ENCODE measurements at places on chromosomes 7 and 10.

DNA sequence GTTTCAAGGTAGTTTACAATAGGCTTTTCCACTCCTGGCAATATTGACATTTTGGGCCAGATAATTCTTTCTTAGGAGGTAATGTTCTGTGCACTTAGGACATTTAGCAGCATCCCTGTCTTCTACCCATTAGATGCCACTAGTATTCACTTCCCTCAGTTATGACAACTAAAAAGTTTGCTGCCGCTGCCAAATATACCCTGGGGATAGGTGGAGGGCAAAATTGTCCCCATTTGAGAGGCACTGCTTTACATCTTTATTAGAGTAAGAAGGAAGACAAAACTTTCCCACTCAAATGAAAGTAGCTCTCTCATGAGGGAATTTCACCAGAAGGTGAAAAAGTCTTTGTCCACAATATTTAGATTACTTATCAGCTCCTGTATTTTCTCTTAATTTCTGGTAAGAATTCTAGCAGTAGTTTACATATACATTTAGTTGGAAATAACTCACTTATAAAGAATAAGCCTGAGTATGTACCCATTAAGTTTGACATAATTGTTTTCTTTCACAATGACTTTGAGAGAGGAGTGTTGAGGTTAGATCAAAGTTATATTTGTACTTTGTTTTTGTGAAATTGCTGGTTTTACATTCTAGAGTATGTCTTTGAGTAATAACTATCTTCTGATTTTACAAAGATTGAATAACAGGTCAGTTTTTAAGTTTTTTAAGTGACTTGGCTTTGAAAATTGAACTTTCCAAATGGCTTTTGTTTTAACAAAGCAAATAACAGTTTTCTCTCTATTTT, 46.0 kb downstream of the HELLS start:
- no peak for ATAC-seq

DNA sequence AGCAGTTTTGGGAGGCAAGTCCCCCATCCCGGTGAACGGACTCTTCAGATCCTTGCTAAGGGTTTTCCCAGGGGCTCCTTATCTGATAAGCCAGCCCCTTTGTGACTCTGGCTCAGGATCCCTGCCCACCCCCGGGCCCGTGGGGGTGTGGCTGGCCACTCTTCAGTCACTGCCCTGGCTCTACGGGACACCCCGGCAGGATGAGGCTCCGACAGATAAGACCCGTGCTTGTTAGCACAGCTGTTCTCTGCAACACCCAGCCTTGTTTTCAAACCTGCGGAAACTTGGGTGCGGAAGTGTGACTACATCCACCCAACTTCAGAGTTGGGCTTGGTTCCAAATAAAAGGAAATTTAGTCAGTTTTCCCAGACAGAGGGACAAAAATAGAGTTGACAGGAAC, 66.7 kb upstream of the PODXL start:
- ATAC-seq: no peak

DNA sequence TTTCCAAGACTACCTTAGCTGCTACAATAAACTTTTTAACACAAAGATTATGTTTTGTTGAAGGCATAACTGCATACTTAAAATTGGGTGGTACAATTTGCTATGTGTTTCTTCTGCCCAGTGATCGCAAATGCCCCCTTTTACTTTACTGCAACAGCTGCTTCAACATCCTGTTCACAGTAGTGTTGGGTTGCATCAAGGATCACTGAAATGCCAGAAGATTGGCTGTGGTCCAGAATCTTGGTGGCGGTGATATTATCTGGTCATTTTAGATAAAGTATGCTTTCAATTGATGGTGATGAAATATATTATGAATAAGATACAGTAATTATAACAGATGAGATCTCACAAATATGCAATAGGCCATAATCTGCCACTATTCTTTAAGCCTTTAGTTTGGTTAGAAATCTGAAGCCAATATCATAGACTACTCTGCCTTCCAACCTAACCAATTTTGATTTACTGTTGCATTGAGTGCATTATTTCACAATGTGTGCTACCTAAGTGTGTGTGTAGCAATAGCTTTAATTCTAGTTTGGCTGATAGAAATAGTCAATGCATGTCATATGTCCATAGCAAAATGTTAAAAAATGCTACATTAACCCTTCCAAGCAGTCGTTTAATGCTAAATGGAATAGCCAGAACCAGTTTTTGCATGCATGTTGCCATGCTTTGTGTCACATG, 29.8 kb upstream of the ING3 start:
- no peak for ATAC-seq

DNA sequence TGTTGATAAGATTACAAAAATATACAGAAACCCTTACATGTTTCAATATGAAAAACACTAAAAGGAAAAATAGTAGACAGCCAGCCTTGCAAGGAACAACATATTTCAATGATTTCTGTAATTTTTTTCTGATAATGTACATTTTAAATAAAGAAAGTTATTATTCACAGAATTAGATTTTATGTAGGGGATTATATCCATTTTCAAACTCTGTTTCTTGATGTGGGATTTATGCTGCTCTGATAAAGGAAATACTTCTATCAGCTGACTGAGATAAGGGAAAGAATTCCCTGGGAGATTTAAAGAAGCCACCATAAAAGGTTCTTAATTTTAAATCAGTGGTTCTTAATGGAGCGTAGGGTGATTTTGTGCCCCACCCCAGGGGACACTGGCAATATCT, 180.4 kb downstream of the ADAM12 start:
- ATAC-seq: no peak

GRCh38 chr7:98238076-98238475, 14.0 kb downstream of the TECPR1 start:
- no peak for ATAC-seq

Measured in motor neuron (in vitro differentiated cells).